ENCODE measurements at places on chromosomes 13 and 19. TPM values are rescaled to one million over a fixed set of nuclear protein-coding genes. Genes with fewer than 3 reads are reported as not detected.

PMIS2 gene
- total RNA-seq = not detected

LHB gene
- total RNA-seq = not detected

SHISA2 gene
- total RNA-seq = not detected

ERF gene
- 47.9 TPM for total RNA-seq

IFNL1 gene
- total RNA-seq = not detected

MED25 gene
- total RNA-seq = 88.8 TPM

CASP14 gene
- not detected for total RNA-seq

CALR3 gene
- total RNA-seq = not detected

DAND5 gene
- not detected for total RNA-seq

LRRC63 gene
- not detected for total RNA-seq

USHBP1 gene
- total RNA-seq = 0.42 TPM

FAM216B gene
- not detected for total RNA-seq

TPTE2 gene
- not detected for total RNA-seq

MBD3L5 gene
- not detected for total RNA-seq

CNFN gene
- total RNA-seq = 1.00 TPM

ZSCAN5A gene
- total RNA-seq = 14.0 TPM

GARIN5B gene
- not detected for total RNA-seq

POU4F1 gene
- total RNA-seq = 0.04 TPM

STK24 gene
- 84.8 TPM for total RNA-seq

ELSPBP1 gene
- total RNA-seq = not detected

CBLC gene
- total RNA-seq = not detected

NFILZ gene
- not detected for total RNA-seq

PTH2 gene
- total RNA-seq = not detected

OR7A5 gene
- not detected for total RNA-seq

NBEA gene
- total RNA-seq = 2.9 TPM

SLC17A7 gene
- total RNA-seq = 0.55 TPM

ZNF224 gene
- total RNA-seq = 49.2 TPM

LILRB3 gene
- 1.1 TPM for total RNA-seq

ZNF730 gene
- 1.5 TPM for total RNA-seq

AMER2 gene
- not detected for total RNA-seq

ZNF99 gene
- total RNA-seq = 0.07 TPM

ZNF536 gene
- total RNA-seq = not detected

CNN1 gene
- total RNA-seq = not detected

PEAK3 gene
- total RNA-seq = not detected

CPB2 gene
- not detected for total RNA-seq

PEG3 gene
- not detected for total RNA-seq

NAPA gene
- total RNA-seq = 70.6 TPM

TNFSF11 gene
- 0.34 TPM for total RNA-seq

S1PR4 gene
- 27.3 TPM for total RNA-seq

COG3 gene
- 26.0 TPM for total RNA-seq

ADGRL1 gene
- total RNA-seq = 1.4 TPM

ZNF563 gene
- total RNA-seq = 3.7 TPM

ACP7 gene
- not detected for total RNA-seq

ING1 gene
- total RNA-seq = 15.3 TPM

DACT3 gene
- total RNA-seq = 0.75 TPM

COX7A1 gene
- not detected for total RNA-seq

MYH14 gene
- total RNA-seq = not detected

CEACAM19 gene
- not detected for total RNA-seq

ZNF415 gene
- total RNA-seq = 5.8 TPM

ZNF554 gene
- 2.7 TPM for total RNA-seq

RNF113B gene
- not detected for total RNA-seq

MUC16 gene
- total RNA-seq = 0.15 TPM

NLRP12 gene
- not detected for total RNA-seq

TNNT1 gene
- total RNA-seq = not detected

ZNF534 gene
- total RNA-seq = not detected

APOC1 gene
- 1.2 TPM for total RNA-seq

RAX2 gene
- not detected for total RNA-seq

CNMD gene
- total RNA-seq = not detected

NLRP4 gene
- total RNA-seq = 0.31 TPM

GPR183 gene
- total RNA-seq = 84.5 TPM

Data from activated B cell treated with CpG ODN at 0.5 μM for 24 hours (primary cell).